Tracheal epithelial cell (primary cell): ENCODE measurements at places on chromosomes 3 and 15. TPM values are rescaled to one million over a fixed set of nuclear protein-coding genes. Genes with fewer than 3 reads are reported as not detected.

RHOV gene
- total RNA-seq = 11.7 and 17.8 TPM in 2 replicates

CPLX3 gene
- not detected in 2 replicates for total RNA-seq

HTR3E gene
- total RNA-seq = not detected in 2 replicates

HRG gene
- not detected in 2 replicates for total RNA-seq

TJP1 gene
- 56.7 and 78.8 TPM in 2 replicates for total RNA-seq

ADGRG7 gene
- total RNA-seq = 38.3 TPM in 1 of 2 replicates, not detected in the other

GP5 gene
- total RNA-seq = not detected in 2 replicates

MDFIC2 gene
- not detected in 2 replicates for total RNA-seq

SSUH2 gene
- 0.24 and 0.43 TPM in 2 replicates for total RNA-seq

ARHGEF3 gene
- total RNA-seq = 9.2 and 13.9 TPM in 2 replicates

THAP10 gene
- total RNA-seq = 0.64 and 0.72 TPM in 2 replicates

SLC22A13 gene
- 0.24 and 0.64 TPM in 2 replicates for total RNA-seq

SAMD7 gene
- not detected in 2 replicates for total RNA-seq

UBL7 gene
- 31.5 and 38.8 TPM in 2 replicates for total RNA-seq

GOLGA6L6 gene
- not detected in 2 replicates for total RNA-seq

ZNF501 gene
- 2.8 and 4.3 TPM in 2 replicates for total RNA-seq

CISH gene
- 1.3 and 1.7 TPM in 2 replicates for total RNA-seq

UBR1 gene
- 19.5 and 19.6 TPM in 2 replicates for total RNA-seq

IL20RB gene
- total RNA-seq = 86.8 and 233 TPM in 2 replicates

ADAMTS17 gene
- total RNA-seq = 0.21 and 1.7 TPM in 2 replicates

MCTP2 gene
- total RNA-seq = 22.0 and 22.2 TPM in 2 replicates

C3orf22 gene
- not detected in 2 replicates for total RNA-seq

DET1 gene
- 1.7 and 2.3 TPM in 2 replicates for total RNA-seq

ZMAT3 gene
- 11.3 and 25.4 TPM in 2 replicates for total RNA-seq
